Activated CD4-positive, alpha-beta T cell treated with anti-CD3 and anti-CD28 coated beads for 48 hours (primary cell): ENCODE measurements at places on chromosomes 7 and 10.

GRCh38 chr10:71694039-71694501 lies 25.5 kb downstream of the C10orf105 start:
- DNase-seq = no peak

GRCh38 chr7:33601884-33602283 lies 303.5 kb upstream of the BMPER start:
- no peak for DNase-seq

GRCh38 chr10:14483417-14483816 lies 152.7 kb upstream of the FRMD4A start:
- DNase-seq = no peak

DNA sequence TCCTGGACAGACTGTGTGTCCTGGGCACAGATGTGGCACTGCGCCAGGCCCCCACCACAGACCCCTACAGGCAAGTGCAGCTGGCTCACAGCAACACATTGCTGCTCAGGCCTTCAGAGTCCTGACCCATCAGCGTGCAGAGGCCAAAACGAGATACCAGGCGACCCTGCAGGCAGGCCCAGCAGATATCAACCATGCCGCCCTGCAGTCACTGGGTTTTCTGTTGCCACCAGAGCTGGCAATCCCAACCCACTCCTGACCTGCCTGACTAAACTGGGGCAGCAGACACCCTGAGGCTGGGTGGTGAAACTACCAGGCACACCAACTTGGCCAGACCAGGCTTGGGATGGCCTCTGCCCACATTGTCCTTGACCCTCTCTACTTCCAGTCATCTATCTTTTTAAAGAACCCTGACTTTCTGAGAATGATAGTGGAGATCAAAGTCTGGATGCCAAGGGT lies 20.3 kb downstream of the ZCCHC24 start:
- no peak for DNase-seq

DNA sequence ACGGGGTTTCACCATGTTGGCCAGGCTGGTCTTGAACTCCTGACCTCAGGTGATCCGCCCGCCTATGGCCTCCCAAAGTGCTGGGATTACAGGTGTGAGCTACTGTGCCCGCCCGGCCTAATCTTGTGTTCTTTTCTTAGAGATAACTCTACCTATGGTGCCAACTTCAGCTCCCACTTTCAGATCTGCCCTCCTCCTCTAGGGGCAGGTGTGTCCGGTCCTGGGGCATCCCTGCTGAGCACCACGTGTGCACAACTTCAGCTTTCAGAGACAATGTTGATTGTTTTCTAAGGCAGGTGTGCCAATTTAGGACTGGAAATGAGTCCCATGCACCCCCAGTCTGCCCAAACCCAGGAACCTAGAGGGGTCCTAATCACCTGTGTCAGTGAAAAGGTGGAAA lies 18.5 kb upstream of the FXYD4 start:
- no peak for DNase-seq

DNA sequence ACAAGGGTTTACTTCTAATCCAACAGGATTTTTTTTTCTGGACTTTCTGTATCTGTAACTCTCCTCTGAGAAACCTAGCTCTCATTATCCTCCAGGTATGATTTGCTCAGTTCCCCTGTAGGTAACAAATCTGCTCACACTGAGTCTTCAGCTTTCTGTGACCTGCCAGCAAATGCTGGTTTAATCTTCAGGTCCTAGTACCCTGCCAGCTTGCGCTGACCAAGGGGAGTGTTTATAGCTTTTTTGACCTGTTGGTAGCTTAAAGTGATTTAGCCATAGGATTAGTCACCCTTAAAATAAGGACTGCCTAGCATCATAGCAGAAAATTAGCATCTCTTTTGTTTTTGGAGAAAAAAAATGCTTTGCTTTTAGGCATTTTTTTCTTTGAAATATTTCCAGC lies 22.4 kb downstream of the SND1 start:
- no peak for DNase-seq

- DNase-seq = no peak
Measured at GRCh38 chr10:108005627-108006026, 841.1 kb upstream of the SORCS1 start.

DNA sequence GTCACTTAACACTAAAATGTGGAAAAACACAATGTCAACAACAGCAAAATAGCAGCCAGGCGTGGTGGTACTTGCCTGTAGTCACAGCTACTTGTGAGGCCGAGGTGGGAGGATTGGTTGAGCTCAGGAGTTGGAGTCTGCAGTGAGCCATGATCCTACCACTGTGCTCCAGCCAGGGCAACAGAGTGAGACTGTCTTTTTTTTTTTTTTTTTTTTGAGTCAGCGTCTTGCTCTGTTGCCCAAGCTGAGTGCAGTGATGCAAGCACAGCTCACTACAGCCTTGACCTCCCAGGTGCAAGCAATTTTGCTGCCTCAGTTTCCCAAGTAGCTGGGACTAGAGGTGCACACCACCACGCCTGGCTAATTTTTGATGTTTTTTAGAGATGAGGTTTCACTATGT lies 6.1 kb downstream of the KCTD7 start:
- no peak for DNase-seq

DNA sequence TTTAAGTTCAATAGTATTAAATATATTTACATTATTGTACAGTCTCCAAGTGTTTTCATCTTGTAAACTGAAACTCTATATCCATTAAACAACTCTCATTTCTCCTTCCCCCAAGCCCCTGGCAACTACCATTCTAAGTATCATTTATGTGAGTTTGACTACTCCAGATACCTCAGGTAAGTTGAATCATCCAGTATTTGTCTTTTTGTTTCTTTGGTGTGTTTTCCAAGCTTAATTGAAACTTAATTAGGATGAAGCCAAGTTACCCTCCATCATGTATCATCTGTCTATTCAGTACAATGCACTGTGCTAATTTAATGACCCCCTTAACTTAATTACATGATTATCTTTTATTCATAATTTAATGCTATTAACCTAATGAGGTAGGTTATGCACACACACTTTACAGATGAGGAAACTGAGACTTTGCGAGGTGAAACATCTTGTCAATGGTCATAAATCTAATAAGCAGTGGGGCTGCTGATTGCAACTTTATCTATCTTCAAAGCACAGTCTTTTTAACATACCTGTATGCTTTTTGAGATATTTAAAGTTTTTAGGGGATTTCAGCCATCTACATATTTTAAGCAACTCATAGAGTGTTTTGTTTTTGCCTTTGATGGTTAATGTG lies 663 bp downstream of the MACC1 start:
- no peak for DNase-seq

GRCh38 chr7:151298765-151299164 lies 42.8 kb upstream of the NUB1 start:
- DNase-seq = no peak

- no peak for DNase-seq
Measured at GRCh38 chr7:39355664-39356063, 210.5 kb upstream of the YAE1 start.
